ENCODE measurements at places on chromosomes 2 and 18. TPM values are rescaled to one million over a fixed set of nuclear protein-coding genes. Genes with fewer than 3 reads are reported as not detected.

DNA sequence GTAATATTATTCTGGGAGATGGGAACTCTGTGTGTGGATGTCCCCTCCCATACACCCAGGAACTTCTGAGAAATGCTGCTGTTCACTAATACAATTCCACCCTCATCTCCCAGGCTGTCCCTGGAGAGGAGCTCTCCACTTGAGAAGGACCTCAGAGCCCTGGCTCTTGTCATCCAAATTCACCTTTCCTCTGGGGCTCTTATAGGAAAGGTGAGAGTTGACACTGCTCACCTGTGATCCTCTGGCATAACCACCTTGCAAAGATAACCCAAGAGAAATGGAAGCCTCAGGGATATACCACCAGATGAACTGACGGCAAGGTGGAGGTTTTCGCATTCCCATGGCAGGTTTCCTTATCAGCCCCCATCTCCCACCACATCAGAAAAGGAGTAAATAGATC is 52.0 kb downstream of the IL1RL2 start:
- no peak for DNase-seq
- H3K4me1 ChIP-seq: peaks cover 9% of the 10 kb centered on the region
- no peak overlapping the region for H3K27ac ChIP-seq
- no peak overlapping the region for H3K4me3 ChIP-seq

- peaks cover 67% of the 10 kb centered on the region for H3K36me3 ChIP-seq
- DNase-seq: peak; percentile 26
- H3K4me3 ChIP-seq: no peak overlapping the region
- H3K27me3 ChIP-seq: no peaks in the 10 kb centered on the region
- H3K4me1 ChIP-seq: peaks cover 21% of the 10 kb centered on the region
These were observed 31.8 kb downstream of the SP100 start for GRCh38 chr2:230447455-230448451.

GRCh38 chr18:76977684-76978232 is 154.8 kb downstream of the MBP start:
- H3K4me3 ChIP-seq: no peak overlapping the region
- no peaks in the 10 kb centered on the region for H3K4me1 ChIP-seq
- no peaks in the 10 kb centered on the region for H3K27me3 ChIP-seq
- DNase-seq: no peak

The INPP5D gene
- total RNA-seq: 51.0 TPM

The FZD7 gene
- 0.55 TPM for total RNA-seq

- H3K4me3 ChIP-seq: no peak overlapping the region
- no peaks in the 10 kb centered on the region for H3K36me3 ChIP-seq
- DNase-seq: no peak
These were observed 33.5 kb downstream of the FBXO15 start for GRCh38 chr18:74114116-74114515.

The RIT2 gene
- not detected for total RNA-seq

DNA sequence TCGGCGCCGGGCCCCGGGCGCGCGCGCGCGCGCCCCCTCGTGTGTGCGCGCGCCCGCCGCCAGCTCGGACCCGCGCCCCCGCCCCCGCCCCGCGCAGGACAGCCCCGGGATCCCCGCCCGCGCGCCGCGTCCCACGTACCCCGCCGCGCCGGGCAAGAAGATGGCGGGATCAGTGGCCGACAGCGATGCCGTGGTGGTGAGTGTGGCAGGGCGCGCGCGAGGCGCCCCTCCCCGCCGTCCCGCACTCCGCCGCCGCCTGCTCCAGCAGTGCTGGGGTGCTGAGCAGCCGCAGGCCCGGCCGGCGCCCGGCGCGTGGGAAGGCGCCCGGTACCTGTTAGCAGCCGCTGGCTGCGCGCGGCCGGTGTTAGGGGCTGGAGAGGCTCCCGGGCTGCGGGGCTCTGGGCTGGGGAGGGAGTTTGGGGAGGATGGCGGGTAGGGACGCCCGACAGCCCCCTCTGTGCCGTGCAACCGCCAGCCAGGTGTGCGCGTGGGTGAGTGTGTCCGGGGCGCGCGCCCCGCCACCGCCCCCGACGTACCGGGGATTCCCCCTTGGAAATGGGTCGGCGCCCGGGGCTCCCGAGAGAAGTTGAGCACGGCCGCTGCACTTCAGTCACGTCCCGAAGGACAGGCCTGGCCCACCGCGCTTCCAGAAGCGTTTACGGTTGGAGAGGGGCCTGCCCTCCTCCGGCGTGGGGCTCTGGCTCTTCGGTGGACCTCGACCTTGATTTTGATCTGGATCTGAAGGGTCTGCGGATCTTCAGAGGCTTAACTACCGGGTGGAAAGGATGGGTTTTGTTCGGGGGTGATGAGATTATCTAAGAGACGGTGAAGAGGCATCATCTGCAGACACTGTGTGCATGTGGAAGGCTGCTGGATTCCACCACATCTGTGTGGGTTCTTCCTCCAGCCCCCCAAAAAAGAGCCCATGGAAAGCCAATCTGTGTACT is 697 bp downstream of the LGALSL start:
- no peak overlapping the region for H3K27ac ChIP-seq
- peak; percentile 22 for DNase-seq
- no peaks in the 10 kb centered on the region for H3K27me3 ChIP-seq
- H3K4me3 ChIP-seq: peak overlapping the region; percentile 20
- H3K36me3 ChIP-seq: no peaks in the 10 kb centered on the region

The MRPS5 gene
- total RNA-seq: 69.0 TPM

DNA sequence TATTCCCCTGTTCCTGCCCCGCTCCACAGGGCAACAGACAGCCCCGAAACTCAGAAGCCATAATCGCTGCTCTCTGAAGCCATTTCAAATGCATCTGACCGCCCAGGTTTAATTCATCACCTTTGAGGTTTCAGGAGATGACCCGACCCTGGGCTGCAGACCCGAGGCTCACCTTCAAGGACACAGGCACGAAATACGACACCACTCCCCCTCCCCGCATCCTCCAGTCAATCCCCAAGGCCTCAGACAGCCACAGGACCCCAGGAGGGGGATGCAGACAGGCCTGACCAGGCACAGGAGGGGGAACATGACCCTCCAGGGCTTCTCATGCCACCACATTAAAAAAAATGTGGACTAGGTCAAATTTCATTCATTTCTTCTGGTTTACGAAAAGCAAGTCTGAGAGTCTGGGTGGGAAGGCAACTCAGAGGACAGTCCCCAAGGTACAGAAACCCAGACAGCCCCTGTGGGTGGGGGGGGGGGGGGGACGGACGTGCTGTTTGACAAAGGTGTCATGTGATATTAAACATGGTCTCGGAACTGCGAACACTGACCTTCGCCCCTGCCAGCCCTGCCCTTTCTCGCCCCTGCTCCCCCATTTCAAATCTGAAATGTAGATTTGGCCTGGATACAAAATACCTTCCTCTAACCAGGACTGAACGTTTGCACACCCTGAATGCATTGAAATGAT is 142.9 kb downstream of the BCL11A start:
- H3K27ac ChIP-seq: no peak overlapping the region
- no peaks in the 10 kb centered on the region for H3K27me3 ChIP-seq
- no peak overlapping the region for H3K4me3 ChIP-seq

DNA sequence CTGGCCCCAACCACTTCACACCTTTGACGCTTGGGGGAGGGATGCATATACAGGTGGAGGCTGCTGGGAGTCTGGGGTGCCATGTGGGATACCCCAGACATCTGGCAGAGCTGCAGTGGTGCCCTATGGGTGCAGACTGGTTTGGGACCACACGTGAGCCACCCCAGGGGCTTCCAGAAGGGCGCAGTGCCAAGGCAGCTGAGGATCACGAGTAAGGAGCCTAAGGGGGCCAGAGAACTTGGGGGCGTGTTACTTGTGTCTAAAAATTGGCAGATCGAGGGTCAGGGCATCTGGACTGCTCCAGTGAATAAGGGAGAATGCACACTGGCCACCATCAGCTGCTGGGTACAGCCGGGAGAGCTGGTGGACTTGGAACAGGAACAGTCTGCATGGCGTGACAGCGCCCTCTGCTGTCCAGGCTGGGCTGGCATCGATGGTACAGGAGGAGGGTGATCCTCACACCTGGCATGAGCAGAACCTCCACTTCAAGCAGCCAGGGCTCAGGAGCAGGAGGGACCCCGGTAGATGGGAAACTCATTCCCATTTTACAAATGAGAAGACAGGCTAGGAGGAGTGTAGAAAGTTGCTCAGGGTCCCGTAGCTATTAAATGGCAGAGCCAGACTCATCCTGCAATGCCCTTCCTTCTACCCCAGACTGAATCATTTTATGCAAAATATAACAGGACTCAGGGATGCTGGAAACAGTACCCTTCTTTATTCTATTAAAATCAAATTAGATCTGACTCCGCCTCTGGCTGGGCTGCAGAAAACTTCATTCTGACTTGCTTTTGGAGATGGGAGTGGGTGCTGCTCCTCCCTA is 60.4 kb downstream of the ATOH8 start:
- peak; percentile 62 for DNase-seq
- H3K36me3 ChIP-seq: no peaks in the 10 kb centered on the region
- no peak overlapping the region for H3K4me3 ChIP-seq

The CHRNG gene
- total RNA-seq: not detected

The IL1RL1 gene
- 0.22 TPM for total RNA-seq

The SCG2 gene
- total RNA-seq: not detected

DNA sequence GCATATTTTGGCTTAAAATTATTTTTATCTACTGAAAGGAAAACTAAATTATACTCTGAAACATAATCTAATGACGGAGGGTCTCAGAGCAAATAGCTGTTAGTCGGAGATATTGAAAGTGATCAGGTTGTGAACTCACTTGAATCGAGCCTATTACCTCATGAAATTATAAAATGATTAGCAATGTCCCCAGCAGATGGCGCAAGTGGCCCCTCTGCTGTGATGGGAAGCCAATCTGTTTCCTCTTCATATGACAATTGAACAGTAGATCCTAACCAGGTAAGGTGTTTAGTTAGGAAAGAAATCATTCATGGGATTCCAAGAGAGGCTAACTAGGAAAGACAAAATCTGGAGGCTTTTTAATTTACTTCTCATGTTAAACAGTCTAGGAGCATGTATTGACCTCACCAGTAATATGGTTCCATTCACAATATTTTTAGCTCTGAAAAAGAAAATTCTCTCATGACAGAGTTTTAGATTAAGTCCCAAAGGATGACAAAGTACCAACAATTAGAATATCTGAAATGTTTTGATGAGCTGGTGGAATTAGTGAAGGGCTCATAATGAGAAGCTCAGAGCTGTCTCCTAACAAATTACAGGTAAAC is 29.9 kb upstream of the MPPE1 start:
- H3K27me3 ChIP-seq: no peaks in the 10 kb centered on the region
- no peak overlapping the region for H3K27ac ChIP-seq
- peak; percentile 61 for DNase-seq
- no peaks in the 10 kb centered on the region for H3K36me3 ChIP-seq
- H3K4me1 ChIP-seq: no peaks in the 10 kb centered on the region

The ZAP70 gene
- 180 TPM for total RNA-seq

The FSHR gene
- not detected for total RNA-seq

GRCh38 chr2:183543222-183543621 is 419.0 kb downstream of the NUP35 start:
- H3K27me3 ChIP-seq: no peaks in the 10 kb centered on the region
- no peaks in the 10 kb centered on the region for H3K4me1 ChIP-seq
- no peaks in the 10 kb centered on the region for H3K36me3 ChIP-seq
- no peak overlapping the region for H3K27ac ChIP-seq
- H3K4me3 ChIP-seq: no peak overlapping the region

The CNTNAP5 gene
- not detected for total RNA-seq

- no peaks in the 10 kb centered on the region for H3K36me3 ChIP-seq
- H3K4me3 ChIP-seq: no peak overlapping the region
- no peak for DNase-seq
- H3K27me3 ChIP-seq: no peaks in the 10 kb centered on the region
These were observed 127.4 kb downstream of the RTTN start for GRCh38 chr18:70078106-70078505.

The ERICH2 gene
- not detected for total RNA-seq

DNA sequence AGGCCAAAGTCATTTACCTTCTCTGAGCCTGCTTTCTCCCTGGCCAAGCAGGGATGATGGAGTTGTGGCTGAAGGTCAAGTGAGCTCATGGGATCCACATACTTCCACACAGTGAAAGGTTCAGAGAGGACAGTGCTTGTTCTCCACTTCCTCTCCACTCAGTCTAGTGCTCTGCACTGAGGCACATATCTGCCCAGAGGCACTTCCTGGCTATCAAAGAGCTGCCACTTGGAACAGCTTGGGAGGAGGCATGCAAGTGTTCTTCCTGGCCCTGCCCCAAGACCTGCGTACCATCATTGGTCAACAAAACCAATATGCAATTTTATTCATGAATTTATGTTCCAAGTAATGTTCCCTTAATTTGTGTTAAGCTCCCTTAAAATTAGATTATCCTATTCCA is 71.9 kb downstream of the RNF152 start:
- H3K4me1 ChIP-seq: no peaks in the 10 kb centered on the region
- H3K36me3 ChIP-seq: no peaks in the 10 kb centered on the region
- no peak overlapping the region for H3K4me3 ChIP-seq
- no peak overlapping the region for H3K27ac ChIP-seq
- DNase-seq: no peak
- no peaks in the 10 kb centered on the region for H3K27me3 ChIP-seq

DNA sequence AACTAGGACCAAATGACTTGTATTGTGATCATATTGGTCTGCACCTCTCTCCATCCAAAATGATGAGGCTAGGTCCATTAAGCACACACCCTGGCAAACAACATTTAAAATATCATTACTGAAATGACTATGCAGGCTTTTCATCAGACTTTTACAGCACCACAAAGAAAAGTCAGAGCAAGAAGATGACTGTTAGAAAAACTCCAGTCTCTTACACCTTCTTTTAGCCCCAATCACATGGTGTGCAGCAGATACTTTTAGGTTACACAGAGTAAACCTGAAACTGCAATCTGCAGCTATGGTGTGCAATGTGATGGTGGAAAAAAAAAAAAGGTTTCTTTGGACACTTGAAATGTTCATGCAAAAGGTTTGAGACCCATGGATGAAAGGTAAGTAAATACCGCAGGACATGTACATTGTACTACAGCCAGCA is 5.4 kb upstream of the POLI start:
- H3K27me3 ChIP-seq: no peaks in the 10 kb centered on the region
- H3K36me3 ChIP-seq: no peaks in the 10 kb centered on the region
- peaks cover 4% of the 10 kb centered on the region for H3K4me1 ChIP-seq
- DNase-seq: no peak
- no peak overlapping the region for H3K27ac ChIP-seq
- no peak overlapping the region for H3K4me3 ChIP-seq

DNA sequence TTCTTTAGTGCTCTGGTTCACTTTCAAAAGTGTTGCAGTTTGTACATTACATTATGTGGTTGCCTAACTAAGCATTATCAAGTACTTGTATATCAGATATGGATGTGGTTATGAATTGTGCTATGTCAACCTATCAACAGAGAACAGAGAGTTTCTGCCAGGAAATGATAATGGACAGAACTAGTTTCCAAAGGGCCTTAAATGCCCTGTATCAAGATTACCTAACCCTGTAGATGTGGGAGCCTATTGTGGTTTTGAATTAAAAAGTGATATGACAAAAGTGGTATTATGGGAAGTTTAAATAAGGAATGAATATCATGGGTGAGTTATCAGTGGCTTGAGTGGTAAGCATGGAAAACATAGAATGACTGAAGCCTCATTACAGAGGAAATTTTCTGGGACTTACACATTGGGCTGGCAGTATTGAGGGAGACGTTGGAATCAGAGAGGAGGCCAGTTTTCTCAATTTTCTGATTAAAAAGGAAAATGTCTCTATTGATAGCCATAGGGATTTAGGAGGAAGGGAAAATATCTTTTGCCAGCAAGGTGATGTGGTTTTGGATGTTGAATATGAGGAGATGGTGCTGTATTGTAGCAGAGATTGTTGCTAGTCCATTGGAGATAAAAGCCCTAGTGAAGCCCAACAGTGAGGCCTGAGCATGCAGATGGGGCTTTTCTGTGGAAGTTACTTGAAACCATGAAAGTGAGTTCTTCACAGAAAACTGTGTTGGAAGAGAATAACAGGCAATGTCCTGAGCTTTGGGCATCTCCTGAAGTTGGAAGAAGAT is 140.7 kb downstream of the TTC27 start:
- H3K27me3 ChIP-seq: no peaks in the 10 kb centered on the region
- H3K36me3 ChIP-seq: no peaks in the 10 kb centered on the region
- H3K4me3 ChIP-seq: no peak overlapping the region
- no peak for DNase-seq
- H3K4me1 ChIP-seq: no peaks in the 10 kb centered on the region
- no peak overlapping the region for H3K27ac ChIP-seq
